Hippocampal formation (tissue), 2 donors: ENCODE measurements at places on chromosomes 16 and 17.

DNA sequence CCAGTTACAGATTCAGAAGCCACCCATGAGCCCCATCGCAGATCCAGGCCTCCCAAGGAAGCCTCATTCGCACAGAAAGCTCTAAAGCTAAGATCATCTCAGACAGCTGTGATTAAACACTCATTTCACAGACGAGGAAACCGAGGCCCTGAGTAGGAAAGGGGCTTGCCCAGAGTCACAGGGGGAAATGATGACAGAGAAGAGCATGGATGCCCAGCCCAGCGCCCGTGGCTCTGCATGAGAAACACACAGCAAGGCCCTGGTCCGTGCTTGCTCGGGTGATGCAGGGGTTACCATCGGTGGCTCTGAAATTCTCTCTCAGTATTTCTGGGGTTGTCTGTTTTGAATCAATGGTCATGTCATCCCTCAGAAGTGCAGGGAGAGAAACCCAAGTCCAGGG lies 109.6 kb downstream of the C16orf78 start:
- no peak for DNase-seq

DNA sequence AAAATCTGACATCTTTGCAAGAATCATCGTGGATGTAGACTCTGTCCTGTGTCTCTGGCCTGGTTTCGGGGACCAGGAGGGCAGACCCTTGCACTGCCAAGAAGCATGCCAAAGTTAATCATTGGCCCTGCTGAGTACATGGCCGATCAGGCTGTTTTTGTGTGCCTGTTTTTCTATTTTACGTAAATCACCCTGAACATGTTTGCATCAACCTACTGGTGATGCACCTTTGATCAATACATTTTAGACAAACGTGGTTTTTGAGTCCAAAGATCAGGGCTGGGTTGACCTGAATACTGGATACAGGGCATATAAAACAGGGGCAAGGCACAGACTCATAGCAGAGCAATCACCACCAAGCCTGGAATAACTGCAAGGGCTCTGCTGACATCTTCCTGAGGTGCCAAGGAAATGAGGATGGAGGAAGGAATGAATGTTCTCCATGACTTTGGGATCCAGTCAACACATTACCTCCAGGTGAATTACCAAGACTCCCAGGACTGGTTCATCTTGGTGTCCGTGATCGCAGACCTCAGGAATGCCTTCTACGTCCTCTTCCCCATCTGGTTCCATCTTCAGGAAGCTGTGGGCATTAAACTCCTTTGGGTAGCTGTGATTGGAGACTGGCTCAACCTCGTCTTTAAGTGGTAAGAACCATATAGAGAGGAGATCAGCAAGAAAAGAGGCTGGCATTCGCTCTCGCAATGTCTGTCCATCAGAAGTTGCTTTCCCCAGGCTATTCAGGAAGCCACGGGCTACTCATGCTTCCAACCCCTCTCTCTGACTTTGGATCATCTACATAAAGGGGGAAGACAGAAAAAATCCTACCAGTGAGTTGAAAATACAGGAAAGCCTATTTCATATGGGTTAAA lies at the start of gene G6PC1:
TSS of gene G6PC1 (plus strand) at position 340 of the 872 bp plus-strand sequence. CDS start at position 418, 78 bp downstream.
- DNase-seq = no peak

DNA sequence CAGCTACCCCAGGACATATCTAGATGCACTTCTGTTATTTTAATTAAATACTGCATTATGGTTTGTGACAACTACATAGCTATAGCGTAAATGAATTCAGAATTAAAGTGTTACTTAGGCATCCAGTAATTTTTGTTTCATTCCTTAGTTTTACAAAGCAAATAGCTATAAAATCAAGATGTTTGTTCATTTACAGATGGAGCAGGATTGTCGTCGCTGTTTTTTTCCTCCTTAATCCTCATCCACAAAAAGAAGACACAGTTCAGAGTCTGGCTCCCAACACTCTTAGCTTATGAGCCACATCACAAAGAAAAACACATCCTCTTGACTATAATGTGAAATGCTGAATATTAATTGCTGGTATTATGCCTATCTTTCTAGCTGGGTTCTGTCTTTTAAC lies 43.7 kb downstream of the SNX11 start:
- no peak for DNase-seq

- no peak for DNase-seq
These were observed 4.6 kb downstream of the HAGH start for GRCh38 chr16:1821861-1822611.

DNA sequence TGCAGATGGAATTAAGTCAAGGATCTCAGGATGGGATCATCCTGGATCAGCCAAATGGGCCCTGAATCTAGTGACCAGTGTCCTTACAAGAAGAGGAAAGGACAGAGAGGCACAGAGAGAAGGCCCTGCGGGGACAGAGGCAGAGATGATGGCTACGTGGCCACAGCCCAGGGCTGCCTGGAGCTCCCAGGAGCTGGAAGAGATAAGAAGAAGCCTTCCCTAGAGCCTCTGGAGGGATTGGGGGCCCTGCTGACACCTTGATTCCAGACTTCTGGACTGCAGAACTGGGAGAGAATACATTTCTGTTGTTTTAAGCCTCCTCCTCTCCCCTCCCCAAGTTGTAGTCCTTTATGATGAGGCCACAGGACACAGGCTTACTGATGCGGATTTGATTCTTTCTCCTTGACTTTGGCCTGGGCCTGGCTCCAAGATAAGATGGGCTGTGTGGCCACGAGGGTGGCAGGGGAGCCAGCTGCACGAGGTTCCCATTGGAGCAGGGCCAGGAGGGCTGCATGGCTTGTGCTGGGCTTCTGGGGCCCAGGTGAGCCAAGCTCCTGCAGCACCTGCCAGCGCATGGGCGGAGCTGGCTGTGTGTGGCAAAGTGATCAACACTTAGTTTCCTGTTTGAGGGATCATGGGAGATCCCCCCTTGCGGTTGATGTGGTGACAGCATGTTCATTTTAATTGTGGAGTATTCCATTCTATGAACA lies 146.1 kb downstream of the IRF8 start:
- no peak for DNase-seq

DNA sequence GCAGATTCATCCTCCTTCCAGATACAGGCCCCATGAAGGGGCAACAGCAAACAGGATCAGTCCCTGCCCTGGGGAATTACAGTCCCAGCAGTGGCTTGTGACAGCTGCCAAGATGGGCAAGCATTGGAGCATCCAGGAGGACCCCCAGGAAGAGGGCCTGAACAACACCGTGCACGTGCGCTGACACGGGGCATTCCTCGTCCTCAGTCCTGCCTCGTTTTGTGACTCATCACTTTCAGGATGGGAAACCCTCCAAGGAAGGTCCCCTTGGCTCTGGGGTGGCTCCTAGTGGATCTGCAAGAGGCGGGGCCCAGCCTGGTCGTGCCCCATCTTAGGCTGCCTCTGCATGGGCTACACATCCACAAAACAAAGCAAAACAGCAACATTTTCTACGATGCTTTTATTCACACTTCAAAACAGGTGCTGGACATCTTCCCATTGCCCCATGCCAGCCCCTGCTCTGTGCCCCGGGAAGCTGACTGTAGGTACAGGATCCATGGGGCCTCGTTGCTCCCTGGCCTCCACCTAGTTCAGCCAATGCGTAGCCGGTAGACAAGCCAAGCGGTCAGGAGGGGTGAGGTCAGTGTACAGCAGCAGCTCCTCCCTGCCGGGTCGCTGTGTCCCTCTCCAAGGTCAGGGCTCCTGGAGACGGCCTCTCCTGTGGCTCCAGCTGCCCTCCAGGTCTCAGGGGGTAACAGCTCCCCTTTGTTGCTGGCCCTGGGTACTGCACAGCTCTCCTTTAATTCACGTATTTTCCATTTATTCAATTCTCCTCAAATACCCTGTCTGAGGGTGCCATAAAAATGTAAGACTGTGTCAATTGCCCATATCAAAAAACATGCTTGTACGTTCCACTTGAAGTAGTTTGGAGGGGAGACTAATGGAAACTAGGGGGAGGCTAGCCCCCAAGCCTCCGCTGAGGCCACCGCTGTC lies 32.2 kb downstream of the ACTG1 start:
- DNase-seq = no peak

- no peak for DNase-seq
These were observed 23.5 kb downstream of the LGALS3BP start for GRCh38 chr17:78956254-78956653.

- DNase-seq = no peak
These were observed 1.4 kb upstream of the PRDM7 start for GRCh38 chr16:90078579-90078895.

DNA sequence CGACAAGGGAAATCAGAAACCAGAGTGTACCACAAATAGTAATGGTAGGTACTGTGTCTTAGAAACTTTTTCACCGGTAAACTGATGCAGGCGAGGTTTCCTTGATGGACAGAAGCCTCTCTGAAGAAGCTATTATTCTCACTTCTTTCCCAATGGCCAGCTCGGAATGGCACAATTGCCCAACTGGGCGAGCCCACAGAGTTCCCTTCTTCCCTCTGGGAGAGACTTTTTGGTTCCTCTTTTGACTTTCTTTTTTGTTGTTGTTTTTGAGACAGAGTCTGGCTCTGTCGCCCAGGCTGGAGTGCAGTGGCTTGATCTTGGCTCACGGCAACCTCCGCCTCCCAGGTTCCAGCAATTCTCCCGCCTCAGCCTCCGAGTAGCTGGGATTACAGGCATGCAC lies 16.9 kb downstream of the SLC43A2 start:
- DNase-seq = no peak

DNA sequence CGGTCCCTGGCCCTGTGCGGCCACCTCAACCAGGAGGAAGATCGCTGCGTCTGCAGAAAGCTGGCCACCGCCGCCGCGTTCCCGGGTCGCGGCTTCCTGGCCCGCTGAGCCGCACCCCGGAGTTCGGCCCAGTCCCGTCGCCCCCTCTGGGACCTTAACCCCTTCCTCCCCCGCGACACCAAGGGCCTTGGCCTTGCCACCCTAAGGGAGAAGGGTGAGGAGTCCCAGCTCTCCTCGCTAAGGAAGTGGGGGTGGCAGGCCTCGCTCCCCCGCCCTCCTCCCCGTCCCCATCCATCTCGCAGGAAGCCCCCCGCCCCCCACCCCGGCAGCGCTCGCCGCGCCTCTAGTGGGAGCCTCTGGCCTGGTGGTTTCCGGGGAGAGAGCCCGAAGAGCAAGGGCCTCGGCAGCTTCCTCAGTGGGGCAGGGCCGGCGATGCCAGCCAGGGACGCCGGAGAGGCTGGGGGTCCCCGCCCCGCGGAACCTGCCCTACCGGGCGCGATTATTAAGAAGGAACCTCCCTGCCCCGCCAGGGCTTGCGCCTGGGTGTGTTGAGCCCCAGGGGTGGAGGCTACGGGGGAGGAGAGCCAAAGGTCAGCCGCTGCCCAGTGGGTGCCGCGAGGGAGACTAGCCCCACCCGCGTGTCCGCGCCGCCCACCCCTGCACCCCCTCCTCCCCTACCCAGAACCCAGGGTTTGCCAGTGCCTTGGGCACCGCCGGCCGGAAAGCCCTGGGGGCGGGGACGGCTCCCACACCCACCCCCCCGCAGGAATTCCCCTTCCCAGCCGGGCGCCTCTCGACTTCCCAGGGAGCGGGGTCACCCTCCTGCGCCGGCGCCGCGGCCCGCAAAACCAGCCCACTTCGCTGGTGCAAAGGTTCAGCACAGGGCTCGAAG lies 6.8 kb downstream of the CBX4 start:
- peak; percentile 38 for DNase-seq

GRCh38 chr16:56203052-56203451 lies 11.8 kb downstream of the GNAO1 start:
- peak; percentile 22 for DNase-seq

DNA sequence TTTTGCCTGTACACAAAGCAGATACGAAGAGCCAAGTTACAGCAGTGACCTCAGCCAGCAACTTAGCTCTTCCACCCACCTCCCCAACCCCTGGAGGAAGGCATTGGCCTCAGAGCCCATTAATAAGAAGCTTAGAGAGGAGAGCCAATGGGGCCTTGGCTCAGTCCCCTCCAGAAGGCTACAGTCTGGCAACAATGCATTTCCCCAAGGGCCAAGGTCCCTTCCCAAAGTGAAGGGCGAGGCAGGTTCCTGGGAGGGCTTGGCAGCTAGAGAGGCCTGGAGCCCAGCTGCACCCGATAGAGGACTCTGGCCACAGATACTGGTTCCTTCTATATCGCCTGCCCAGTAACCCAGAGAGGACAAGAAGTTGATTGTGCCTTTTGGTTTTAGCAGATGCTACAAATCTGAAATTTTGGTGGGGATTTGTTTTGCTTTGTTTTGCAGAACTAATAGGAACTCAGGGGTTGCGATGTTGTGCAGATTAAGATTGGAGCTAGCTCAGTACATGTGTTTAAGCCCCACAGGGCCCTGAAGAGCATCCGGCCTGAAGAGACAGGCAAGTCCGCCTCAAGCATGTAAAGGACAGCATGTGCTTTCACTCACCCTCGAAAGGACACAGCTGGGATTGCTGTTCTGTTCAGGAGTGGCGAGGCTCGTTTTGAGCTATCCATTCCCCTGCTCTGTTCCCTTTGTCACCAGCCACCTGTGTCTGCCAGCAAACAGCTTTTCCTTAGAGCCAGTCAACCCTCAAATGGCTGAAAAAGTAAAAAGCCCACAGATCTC lies 12.0 kb upstream of the PNPO start:
- no peak for DNase-seq

GRCh38 chr17:33932996-33933395 lies 322.1 kb upstream of the CCL2 start:
- no peak for DNase-seq

GRCh38 chr16:16923479-16923878 lies 544.5 kb downstream of the NPIPA7 start:
- DNase-seq = no peak

- DNase-seq = no peak
These were observed 4.0 kb upstream of the PERCC1 start for GRCh38 chr16:1426734-1427471.

DNA sequence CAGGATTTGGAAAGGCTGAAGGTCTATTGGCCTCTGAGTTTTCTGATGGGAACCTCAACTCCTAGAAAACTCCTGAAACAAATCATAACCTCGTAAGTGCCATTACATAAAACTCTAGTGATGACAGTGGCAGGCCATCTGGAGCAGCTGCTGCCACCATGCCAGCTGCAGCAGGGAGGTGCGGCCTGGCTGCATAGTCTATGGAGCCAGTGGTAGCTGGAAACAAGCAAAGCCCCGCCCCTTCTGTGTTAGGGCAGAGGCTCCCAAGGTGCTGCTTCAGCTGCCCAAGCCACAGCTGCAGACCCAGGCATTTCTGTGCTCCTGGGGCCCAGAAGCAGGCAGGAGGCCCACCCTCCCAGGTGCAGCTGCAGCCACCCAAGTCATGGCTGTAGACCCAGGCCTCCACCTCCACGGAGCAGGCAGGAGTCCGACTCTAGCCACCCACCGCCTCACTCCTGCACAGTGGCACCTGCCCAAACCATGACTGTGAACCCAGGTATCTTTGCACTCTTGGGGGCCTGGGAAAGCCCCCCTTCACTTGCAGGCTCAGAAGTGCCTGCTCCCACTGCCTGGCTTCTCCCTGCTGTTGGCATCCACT lies 254.1 kb upstream of the KCNJ16 start:
- DNase-seq = no peak

- no peak for DNase-seq
These were observed 366.4 kb upstream of the DYNLRB2 start for GRCh38 chr16:80174416-80174815.

- no peak for DNase-seq
These were observed 41.0 kb downstream of the STAT3 start for GRCh38 chr17:42347198-42347597.

DNA sequence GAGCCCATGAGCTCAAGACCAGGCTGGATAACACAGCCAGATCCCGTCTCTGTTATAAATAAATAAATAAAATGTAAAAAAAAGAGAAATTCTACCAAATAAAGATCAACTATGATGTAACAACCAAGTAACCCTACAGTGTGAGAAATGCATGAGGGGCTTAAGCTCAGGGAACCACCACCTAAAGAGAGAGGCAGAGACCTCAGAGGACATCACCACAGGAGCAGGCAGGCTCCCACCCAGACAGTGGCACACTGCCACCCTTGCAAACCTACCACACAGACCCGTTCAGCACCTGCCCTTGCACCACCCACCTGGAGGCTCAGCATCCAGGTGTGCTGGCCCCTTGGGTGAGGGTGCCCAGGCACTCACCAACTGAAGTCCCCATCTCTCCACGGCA lies 45.6 kb downstream of the ANKRD11 start:
- DNase-seq = no peak
